ENCODE measurements at places on chromosomes 13 and 19. TPM values are rescaled to one million over a fixed set of nuclear protein-coding genes. Genes with fewer than 3 reads are reported as not detected.

Gene CGB2
- total RNA-seq = not detected

Gene ERCC5
- 34.0 TPM for total RNA-seq

Gene LGALS14
- total RNA-seq = not detected

Gene BCAM
- total RNA-seq = 36.0 TPM

Gene ZNF208
- 0.48 TPM for total RNA-seq

Gene SETDB2
- 10.0 TPM for total RNA-seq

Gene ACP7
- 0.43 TPM for total RNA-seq

Gene COX7A1
- total RNA-seq = 3.0 TPM

Gene SIGLECL1
- not detected for total RNA-seq

Gene TSSK6
- total RNA-seq = 1.7 TPM

Gene KLK12
- total RNA-seq = not detected

Gene LRP3
- total RNA-seq = 17.3 TPM

Gene ZNRF4
- not detected for total RNA-seq

Gene CLEC17A
- total RNA-seq = not detected

Gene NLRP7
- total RNA-seq = not detected

Gene ZNF835
- total RNA-seq = 0.21 TPM

Gene PSG3
- total RNA-seq = not detected

Gene S1PR2
- total RNA-seq = 2.7 TPM

Gene ZFP28
- 7.5 TPM for total RNA-seq

Gene ZNF578
- total RNA-seq = 1.9 TPM

Gene FXYD5
- 12.8 TPM for total RNA-seq

Gene MCEMP1
- total RNA-seq = not detected

Gene PNMA8B
- not detected for total RNA-seq

Gene KLK14
- not detected for total RNA-seq

Gene AMH
- not detected for total RNA-seq

Gene ZNF471
- 2.4 TPM for total RNA-seq
